ENCODE measurements at places on chromosomes 6 and 20. TPM values are rescaled to one million over a fixed set of nuclear protein-coding genes. Genes with fewer than 3 reads are reported as not detected.

DNA sequence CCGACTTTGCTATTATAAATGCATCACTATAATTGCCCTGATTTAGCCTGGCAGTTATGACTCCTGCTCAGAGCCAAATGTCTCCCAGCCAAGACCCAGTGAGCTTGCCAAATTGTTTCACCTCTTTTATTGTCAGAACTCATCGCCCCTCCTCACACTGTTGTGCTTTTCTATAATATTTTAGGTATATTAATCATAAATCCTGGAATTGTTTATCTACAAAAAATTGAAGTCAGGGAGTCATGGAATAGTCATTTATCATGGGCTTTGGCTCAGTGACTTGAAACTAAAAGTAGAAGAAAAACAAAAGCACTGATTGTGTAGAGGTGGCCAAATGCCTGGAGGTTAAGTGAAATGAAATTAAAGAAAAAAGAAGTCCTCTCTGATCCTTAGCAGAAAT, 85.6 kb downstream of the PFDN4 start:
- no peak for DNase-seq

DNA sequence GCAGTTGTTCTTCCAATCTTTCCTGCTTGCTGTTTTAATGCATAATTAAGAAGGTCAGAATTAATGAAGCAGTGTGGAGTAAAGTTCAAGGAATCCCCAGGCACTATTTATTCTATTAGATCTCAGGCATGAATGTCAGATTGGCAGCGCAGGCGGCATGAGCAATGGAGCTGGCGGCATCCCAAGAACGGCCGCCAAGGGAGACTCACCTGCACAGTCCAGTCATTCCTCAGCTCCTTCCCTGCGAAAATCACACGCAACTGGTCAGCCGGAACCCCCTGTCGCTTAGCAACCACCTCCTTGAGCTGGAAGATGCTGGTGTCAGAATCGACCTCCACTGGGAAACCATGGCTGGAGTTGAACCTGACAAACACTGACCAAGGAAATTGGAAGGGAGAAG, 284.5 kb downstream of the PRKN start:
- no peak for DNase-seq

GRCh38 chr20:5919626-5920544, 30.4 kb downstream of the TRMT6 start:
- no peak for DNase-seq

- DNase-seq, result peak; percentile 86
Measured at GRCh38 chr6:26216886-26217713, 129.9 kb downstream of the HFE start.

- no peak for DNase-seq
Measured at GRCh38 chr6:96907498-96907897, 9.8 kb upstream of the NDUFAF4 start.

- DNase-seq, result no peak
Measured at GRCh38 chr6:11785415-11785773, 6.8 kb upstream of the ADTRP start.

DNA sequence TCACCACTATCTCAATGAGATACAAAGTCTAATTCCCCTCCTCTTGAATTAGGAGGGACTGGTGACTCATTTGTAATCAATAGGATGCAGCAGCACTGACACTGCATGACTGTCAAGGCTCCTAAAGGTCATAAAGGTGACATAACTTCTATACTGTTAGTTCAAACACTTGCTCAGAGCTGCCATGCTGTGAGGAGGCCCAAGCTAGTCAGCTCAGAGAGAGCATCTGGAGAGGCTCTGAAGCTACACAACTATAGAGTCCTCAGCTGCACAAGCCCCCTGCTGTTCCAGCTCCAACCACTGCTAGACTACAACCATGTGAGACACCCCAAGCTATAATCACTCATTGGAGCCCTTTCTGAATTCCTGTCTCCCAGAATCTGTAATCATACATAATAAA, 17.0 kb upstream of the HEY2 start:
- DNase-seq, result no peak

GRCh38 chr6:158996856-158997255, 3.1 kb downstream of the RSPH3 start:
- no peak for DNase-seq

GRCh38 chr6:16754876-16755275, 6.4 kb downstream of the ATXN1 start:
- no peak for DNase-seq

- no peak for DNase-seq
Measured at GRCh38 chr6:89489078-89489477, 56.1 kb downstream of the ANKRD6 start.

- no peak for DNase-seq
Measured at GRCh38 chr6:52233975-52234823, 10.1 kb downstream of the IL17F start.

DNA sequence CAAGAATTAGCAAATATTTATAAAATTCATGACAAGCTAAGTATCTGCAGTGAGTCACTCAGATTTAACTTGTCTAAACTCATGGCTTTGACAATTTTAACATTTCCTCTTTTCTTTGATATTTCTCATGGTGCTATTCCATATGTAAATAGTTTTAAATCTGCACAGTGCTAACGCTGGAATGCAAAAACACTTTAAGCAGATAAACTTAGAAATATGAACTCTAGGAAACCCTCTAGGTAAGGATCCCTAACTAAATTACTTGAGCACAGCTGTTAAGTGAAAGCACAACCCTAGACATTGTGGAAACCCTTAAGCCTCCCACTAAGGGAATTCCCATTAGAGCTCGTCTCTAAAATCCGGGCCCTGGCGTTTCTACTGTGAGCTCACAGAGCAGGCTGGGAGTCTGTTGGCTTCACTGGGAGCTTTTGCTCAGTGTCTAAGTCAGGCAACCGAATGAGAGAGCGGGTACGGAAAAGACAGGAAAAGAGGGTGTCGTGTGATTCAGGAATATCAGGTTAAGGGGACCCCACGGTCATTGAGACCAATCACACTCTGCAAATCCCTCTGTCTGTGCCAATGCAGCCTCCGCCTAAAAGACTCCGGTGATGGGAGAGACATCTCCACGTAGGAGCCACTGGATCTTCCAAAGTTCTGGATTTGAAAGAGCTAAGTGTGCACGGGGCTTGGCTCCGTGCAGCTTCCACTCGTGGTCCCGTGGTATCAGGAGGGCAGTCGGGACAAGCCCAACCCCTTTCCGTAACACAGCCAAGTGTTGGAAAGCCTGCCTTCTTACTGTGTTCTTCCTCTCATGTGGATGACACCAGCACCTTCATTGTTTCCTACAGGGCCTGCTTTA, 112.3 kb upstream of the RPS6KA2 start:
- no peak for DNase-seq

- no peak for DNase-seq
Measured at GRCh38 chr6:139583420-139583819, 209.0 kb upstream of the CITED2 start.

DNA sequence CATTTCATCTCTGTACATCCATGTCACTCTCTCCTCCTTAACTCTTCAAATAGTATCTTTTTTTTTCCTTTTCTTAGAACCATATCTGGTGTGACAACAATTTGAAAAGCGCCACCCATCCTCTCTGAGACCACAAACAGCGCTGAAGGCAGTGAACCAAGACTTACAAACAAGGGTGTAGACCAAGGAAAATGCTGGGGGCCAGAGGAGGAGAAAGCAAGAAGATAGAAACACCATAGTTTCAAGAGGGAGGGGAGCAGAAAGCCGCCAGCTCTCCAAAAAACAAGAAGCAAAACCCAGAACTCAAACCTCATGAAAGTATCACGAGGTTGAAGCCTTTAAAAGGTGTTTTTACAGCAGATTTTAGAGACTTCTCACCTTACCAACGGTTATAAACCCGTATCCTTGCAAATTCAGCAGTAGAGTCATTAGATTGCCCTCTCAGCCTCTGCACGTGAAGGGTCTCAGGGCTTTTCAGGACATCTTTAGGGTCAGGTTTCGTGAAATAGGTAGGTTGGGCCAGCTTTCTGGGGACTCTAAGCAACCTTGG, 13.3 kb upstream of the RIPOR2 start:
- DNase-seq, result no peak

DNA sequence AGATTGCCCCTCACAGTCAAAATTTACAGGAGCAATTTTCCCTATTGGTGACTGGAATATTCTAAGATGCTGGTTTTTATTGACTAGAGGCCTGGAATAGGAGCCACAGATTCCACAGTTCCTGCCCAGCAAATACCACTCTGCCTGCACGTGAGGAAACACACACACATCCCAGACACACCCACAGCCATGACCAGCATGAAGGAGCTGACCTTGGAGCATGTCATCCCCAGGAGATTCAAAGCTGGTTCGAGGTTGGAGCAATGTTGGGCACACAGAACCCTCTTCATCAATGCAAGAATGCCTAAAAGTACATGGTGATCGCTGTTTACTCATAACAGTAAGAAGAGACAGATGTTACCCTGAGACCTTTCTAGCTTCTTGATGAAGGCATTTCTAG, 244.6 kb upstream of the FOXQ1 start:
- DNase-seq, result no peak

DNA sequence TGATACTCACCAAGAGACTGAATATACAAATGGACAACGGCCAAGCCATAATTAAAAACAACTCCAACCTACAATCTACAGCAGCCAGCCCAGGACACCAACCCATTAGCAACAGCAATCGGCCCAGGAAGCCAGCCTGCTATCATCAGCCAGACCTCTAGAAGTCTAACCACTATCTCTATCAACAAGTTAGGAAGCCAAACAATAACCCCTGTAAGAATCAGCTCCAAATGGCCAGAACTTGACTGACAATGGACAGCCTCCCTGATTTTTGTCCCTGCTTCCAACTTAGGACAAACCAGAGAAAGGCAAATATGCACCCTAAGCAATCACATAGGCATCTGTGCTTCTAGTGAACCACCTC, 511.8 kb upstream of the JARID2 start:
- no peak for DNase-seq

DNA sequence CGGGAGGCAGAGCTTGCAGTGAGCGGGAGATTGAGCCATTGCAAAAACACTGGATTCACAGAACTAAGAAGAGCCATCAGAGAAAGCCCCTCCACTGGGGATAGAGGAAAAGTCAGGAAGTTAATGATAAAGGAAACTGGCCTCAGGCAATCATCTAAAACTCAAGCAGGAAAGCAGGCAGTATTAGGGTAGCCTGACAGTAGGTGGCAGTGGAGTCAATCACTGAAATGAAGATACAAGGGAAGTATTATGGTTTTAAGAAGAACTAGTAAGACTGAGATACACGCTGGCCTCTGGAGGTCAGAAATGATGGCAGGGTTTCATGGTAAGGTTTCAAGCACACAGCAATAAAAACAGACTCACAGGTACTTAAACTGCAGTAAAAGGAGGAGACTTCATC, 578.3 kb downstream of the HACE1 start:
- DNase-seq, result no peak

- no peak for DNase-seq
Measured at GRCh38 chr6:6131492-6132109, 124.9 kb upstream of the NRN1 start.

DNA sequence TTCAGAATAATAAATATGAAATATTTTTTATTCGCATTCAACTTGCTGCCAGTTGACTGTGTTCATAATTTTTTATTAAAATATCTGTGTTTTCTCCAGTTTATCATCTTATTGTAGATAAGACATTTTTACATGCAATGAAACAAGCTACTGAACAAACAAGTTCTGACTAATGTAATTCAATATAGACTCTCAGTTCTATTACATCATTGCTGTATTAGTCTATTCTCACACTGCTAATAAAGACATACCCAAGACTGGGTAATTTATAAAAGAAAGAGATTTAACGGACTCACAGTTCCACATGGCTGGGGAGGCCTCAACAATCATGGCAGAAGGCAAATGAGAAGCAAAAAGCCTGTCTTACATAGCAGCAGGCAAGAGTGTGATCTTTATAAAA, 1357.7 kb upstream of the CITED2 start:
- no peak for DNase-seq

DNA sequence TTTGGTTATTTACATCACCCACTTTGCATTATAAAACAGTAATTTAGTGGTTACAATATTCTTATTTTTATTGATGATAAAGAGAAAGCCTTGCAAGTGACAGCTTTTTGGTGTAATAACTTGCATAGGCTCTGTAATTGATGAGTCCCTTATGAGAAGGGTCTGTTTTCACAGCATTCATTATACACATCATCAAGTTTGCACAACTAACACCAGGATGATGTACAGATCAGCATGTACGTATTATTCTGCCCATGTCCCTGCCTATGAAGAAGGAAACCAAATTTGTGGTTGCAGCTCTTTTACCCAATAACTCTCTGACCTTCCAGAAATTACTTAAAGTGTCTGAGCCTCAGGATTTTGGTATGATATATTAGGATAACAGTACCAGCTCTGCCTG, 59.2 kb downstream of the CLVS2 start:
- DNase-seq, result no peak

GRCh38 chr6:89952105-89952671, 57.9 kb downstream of the GJA10 start:
- no peak for DNase-seq

GRCh38 chr20:55515832-55516231, 489.5 kb downstream of the CBLN4 start:
- DNase-seq, result no peak

DNA sequence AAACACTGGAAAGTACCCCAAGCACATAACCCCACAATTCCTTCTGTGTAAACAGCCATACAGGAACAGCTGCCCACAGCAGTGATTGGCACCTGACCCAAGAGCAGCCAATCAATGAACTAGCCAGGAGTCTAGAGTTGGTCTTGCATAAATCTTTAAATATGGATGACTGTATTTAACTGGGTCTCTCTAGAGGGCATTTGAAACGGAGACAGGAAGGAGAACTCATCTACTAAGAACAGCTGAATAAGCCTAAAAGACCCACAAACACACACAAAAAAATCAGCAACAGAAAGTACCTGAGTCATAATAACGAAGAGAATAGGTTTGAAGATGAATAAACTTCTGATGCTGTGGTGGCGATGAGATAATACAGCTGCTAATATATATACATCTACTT, 49.0 kb upstream of the ASF1A start:
- DNase-seq, result no peak

DNA sequence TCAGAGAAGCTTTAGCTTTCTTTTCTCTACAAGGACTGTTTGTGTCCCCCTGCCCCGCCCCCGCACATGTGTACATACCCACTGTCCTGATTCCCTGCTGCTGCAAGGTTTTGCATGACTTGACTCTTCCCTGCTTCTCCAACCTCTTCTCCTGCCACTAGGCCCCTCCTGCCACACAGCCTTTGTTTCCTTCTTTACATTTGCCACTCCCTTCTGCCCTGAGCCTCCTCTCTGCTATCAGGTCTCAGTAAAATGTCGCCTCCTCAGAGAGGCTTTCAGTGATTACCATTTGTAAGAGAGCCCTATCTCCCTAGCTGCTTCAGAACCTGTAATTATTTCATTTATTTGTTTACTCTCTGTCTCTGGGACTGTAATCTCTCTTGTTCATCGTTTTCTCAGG, 56.4 kb upstream of the VSTM2L start:
- DNase-seq, result no peak

TPMT gene
- 15.2 TPM for total RNA-seq

RFX6 gene
- not detected for total RNA-seq

HLA-DMA gene
- total RNA-seq, result 38.8 TPM

NMBR gene
- not detected for total RNA-seq

C20orf173 gene
- total RNA-seq, result not detected

PROCR gene
- 26.9 TPM for total RNA-seq

POPDC3 gene
- total RNA-seq, result 34.5 TPM

SLPI gene
- total RNA-seq, result 86.7 TPM

BRPF3 gene
- total RNA-seq, result 23.7 TPM

PRICKLE4 gene
- 2.1 TPM for total RNA-seq
